ENCODE measurements at places on chromosomes 7 and 10.

DNA sequence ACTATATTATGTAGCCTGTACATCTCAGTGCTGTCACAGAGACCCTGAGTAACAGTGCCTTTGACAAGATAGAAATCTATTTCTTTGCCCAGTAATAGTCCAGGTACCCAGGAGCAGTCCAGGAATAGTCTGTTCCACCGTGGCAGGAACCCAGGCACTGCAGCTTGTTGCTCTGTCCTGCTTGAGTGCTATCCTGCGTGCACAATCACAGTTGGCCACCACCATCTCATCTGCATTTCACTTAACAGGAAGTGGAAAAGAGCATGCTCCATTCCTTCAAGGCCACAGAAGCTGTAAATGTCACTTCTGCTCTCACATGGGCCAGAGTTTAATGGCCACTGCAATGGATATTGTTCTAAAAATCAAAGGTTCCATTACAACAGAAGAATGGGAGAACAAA, 61.5 kb upstream of the PRR15 start:
- no peak for DNase-seq

- DNase-seq: no peak
Observed at GRCh38 chr10:123117644-123118417, 17.9 kb upstream of the HMX3 start.

DNA sequence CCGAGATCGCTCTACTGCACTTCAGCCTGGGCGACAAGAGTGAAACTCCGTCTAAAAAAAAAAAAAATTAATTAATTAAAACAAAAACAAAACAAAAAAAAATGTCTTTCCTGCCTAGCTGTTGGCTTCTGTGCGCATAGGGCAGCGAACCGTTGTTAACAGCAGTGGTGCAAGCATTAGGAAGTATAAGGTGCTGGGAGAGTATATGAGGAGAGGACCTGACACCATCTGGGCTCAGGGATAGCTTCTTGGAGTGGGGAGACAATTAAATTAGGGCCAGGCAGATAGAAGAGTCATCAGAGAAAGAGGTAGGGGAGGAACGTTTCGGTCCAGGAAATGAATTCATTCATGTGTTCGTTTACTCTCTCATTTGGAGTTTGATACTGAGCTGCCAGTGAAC, 46.2 kb upstream of the EZH2 start:
- DNase-seq: no peak

- DNase-seq: no peak
Observed at GRCh38 chr7:132475669-132476116, 100.6 kb downstream of the PLXNA4 start.

DNA sequence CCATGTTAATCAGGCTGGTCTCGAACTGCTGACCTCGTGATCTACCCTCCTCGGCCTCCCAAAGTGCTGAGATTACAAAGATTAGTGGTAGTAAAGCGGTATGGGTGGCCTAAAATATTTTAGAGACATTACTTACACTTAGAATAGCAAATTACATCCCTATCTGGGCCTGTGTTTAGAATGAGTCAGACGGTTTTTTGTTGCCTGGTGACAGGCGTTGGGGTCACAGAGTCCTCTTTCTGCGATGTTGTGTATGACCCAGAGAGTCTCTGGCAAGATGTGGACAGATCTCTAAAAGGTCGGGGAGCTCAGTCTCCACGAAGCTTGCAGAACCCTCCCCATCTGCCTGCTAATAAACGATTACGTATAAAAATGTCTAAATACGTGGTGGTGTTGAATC, 39.6 kb upstream of the PRKCQ start:
- DNase-seq: no peak

DNA sequence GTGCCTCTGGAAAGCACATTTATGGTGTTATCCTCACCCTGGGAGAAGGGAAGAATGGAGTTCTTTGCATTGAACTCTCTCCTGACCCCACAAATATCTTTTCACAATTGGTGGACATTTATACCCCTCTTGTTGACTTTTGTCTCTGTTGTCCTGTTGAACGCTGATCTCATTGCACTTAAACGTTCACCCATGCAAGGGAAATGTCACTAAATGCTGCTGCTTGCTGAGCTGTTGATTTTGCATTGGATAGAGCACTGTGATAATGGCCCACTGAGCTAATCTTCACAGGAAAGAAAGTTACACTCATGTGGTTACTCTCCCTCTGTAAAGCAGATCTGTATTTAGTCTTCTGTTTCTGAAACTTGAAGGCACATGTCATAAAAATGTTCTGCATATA, 133.4 kb downstream of the FZD1 start:
- peak; percentile 12 for DNase-seq

DNA sequence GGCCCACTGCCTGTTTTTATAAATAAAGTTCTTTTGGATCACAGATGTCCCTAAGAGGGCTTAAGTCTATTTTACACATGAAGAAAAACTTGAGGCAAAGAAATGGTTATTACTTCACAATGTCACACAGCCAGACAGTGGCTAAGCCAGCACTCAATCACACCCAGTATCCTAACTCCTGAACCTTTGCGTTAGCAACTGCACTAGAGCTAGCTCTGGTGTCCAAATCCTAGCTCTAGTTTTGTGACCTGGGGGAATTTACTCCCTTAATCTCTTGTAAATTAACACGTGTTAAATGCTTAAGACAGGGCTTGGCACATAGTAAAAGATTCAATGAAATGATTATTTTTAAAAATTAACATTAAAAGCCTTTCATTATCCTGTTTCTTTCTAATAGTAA, 49.0 kb upstream of the TPK1 start:
- no peak for DNase-seq

DNA sequence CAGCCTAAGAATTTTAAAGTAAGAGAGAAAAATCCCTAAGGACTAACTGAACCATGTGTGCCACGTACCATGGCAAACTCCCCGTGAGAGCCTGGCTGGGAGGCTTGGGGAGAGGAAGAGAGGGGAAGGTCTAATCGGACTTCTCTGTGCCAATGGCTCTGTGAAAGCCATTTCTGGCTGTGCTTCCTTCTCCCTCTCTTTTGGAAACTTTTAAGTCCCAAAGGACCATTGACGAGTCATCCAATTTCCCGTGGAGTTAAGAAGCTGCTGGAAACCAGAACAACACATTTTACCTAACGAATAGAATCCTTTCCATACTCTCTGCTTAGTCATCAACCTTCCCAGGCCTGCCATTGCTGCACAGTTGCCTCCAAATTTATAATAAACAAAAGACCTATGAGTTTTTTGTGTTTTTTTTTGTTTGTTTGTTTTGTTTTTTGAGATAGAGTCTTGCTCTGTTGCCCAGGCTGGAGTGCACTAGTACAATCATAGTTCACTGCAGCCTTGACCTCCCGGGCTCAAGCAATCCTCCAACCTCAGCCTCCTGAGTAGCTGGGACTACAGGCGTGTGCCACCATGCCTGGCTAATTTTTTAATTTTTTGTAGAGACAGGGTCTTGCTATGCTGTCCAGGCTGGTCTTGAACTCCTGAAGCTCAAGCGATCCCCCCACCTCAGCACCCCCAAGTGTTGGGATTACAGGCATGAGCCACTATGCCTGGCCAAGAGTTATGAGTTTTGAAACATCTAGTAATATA, 13.2 kb downstream of the LAMB1 start:
- DNase-seq: no peak

GRCh38 chr7:34073676-34074075, 168.3 kb downstream of the BMPER start:
- DNase-seq: no peak

DNA sequence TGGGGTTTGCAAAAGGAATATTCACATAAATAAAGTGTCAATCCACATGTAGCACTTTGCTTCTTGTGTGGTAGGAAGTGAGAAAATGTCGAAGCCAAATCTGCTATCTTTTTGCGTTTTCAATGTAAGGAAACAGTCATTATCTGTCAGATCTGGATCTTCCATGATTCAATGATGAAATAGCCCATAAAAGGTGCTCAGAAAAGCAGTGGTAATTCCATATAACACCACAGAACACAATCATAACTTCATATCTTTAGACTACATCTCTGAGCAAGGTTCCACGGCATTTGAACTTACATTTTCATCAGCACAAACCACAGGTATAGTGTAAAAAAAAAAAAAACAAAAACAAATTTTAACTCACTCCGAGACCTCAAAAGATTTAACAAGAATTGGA, 39.9 kb upstream of the EGR2 start:
- DNase-seq: no peak

DNA sequence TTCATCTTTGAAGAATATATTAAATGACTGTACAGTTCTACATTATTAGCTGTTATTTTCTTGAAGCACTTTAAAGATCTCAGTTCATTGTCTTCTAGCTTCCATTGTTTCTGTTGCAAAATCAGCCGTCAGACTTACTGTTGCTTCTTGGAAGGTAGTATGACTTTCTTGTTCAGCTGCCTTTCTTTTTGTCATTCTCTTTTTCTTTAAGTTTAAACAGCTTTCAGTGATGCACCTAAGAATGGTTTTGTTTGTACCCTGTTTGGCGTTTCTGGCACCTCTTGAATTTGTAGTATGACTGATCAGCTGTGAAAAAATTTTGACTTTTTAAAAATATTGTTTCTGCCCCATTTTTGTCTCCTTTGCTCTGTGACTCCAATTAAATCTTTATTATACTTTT, 9.3 kb downstream of the MKLN1 start:
- no peak for DNase-seq

- DNase-seq: no peak
Observed at GRCh38 chr10:35561715-35562114, 43.4 kb upstream of the GJD4 start.

DNA sequence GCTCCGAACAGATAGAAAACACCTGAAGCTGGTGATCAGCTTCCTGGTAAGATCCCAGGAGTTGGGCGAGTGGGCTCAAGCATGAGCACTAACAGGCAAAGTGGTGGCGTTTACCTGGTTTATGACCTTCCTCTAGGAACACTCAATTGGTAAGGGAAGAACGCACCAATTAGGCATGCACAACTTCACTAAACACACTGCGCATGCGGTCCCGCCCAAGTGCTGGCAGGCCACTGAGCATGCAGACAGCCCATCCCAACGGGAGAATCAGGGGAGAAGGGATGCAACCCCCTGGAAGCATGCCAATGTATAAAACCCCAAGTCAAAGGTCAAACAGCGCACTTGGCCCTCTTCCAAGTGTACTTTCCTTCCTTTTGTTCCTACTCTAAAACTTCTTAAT, 70.4 kb downstream of the LYZL2 start:
- DNase-seq: no peak

- DNase-seq: no peak
Observed at GRCh38 chr7:2307690-2308107, 6.5 kb downstream of the SNX8 start.

DNA sequence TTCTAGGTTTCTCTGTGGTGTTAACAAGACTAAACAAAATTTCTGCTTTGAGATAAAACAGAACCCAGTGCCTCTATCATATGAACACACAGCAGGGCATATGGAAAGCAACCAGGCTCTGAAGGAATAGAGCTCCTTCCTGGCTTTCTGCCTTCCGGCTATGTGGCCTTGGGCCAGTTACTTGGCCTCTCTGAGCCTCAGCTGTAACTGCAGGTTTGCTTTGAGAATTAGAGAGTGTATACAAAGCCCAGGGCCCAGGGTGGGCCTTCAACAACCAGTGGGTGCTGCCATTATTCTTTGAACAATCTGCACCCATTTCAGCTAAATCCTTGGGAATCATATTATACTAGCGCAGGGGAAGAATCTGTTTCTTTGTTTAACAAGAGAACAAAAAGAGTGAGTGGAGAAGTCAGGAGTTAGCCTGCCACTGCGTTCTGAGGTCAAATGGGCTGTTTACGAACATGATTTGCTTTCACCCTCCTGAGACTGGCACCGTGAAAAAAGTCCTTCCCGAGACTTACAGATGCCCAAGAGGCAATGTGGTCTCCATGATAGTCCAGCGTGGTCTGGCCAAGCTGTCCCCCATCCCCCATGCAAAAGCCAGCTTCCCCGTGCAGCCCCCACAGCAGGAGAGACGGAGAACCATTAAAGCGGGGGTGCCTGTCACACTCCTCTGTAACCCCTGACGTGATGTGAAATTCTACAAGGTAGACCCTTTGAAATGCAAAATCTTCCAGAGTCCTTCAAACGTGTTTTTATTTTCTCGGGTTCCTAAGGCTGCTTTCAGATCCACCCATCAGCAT, 4.9 kb downstream of the FAM53B start:
- no peak for DNase-seq

DNA sequence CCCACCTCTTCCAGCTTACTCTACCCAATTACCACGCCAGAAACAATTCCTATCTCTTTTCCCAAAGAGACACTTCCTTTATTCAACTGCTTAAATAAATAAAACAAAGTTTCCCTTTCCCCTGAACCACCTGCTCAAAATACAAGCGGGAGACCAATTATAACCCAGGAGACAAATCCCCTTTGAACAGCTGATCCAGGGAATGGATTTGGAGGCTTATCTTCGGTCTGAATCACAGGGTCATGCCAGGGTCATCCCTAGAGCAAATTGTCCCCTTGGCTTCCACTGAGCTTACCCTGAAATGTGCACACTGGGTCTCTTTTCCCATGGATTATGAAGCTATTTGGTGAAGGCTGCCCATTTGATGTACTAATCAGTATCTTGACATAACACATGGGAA, 99.9 kb upstream of the JAZF1 start:
- DNase-seq: no peak

GRCh38 chr10:76318211-76318610, 886.8 kb downstream of the LRMDA start:
- DNase-seq: no peak

GRCh38 chr7:36971515-36972139, 247.3 kb upstream of the AOAH start:
- DNase-seq: peak; percentile 65

DNA sequence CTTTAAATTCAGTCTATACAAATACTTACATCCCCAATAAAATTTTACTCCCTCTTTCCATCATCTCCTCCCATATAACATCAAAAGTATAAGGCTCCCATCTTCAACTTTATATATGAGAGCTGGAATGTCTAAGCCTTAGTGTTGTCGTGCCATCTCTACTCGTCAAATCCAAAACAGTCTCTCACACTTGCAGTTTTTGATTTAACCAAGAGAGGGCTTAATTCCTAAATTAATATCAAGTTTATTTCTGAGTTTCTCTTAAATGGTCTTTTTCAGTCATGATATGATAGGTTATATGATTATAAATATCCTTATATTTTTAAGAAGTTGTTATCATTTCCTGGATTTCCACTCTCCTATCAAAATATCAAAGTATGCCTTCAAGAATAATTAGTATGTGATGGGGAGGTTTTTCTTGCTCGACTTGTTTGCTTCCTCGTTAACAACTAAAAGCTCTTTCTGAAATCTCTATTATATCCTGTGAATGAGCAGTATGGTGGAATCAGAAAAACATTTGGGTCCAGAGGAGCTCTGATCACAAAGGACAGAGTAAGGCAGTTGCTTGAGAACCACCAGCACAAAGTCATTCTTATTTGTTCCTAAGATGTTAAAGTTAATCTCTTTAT, 12.5 kb upstream of the LIPK start:
- no peak for DNase-seq
